Activated CD8-positive, alpha-beta memory T cell treated with anti-CD3 and anti-CD28 coated beads, Interleukin-2, amount 10 ng/mL, durations not matched to agents 7 days and 5 days (primary cell): ENCODE measurements at places on chromosomes 3 and 15. TPM values are rescaled to one million over a fixed set of nuclear protein-coding genes. Genes with fewer than 3 reads are reported as not detected.

- DNase-seq = no peak
- no peaks in the 10 kb centered on the region for H3K36me3 ChIP-seq
- no peak overlapping the region for H3K27ac ChIP-seq
- H3K4me1 ChIP-seq = no peaks in the 10 kb centered on the region
Measured at GRCh38 chr15:54045397-54045796, 67.2 kb downstream of the UNC13C start.

GRCh38 chr3:113758389-113759024 is 11.7 kb downstream of the ATP6V1A start:
- no peak overlapping the region for H3K27ac ChIP-seq
- DNase-seq = no peak
- no peaks in the 10 kb centered on the region for H3K27me3 ChIP-seq
- no peak overlapping the region for H3K4me3 ChIP-seq
- H3K4me1 ChIP-seq = peaks cover 2% of the 10 kb centered on the region

DNA sequence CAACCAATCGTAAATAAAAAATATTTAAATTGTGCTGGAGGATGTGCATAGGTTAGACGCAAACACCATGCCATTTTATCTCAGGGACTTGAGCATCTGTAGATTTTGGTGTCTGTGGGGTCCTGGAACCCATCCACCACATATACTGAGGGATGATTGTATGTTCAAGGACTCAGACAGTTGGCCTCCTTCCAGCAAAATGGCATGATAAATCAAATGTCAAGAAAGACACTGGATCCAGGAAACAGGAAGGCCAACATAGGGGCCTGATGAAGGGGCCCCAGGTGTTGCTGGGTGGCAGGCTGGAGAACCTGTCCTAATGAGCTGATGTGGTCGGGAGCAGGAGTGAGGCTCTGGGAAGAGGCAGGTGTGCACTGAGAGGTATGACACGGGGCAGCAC is 289.5 kb downstream of the GABRG3 start:
- H3K4me1 ChIP-seq = no peaks in the 10 kb centered on the region
- no peak overlapping the region for H3K27ac ChIP-seq
- DNase-seq = no peak
- no peaks in the 10 kb centered on the region for H3K36me3 ChIP-seq
- no peak overlapping the region for H3K4me3 ChIP-seq

- no peak overlapping the region for H3K27ac ChIP-seq
- DNase-seq = no peak
- no peaks in the 10 kb centered on the region for H3K36me3 ChIP-seq
- no peak overlapping the region for H3K4me3 ChIP-seq
- H3K4me1 ChIP-seq = no peaks in the 10 kb centered on the region
Measured at GRCh38 chr3:193761969-193762368, 169.0 kb downstream of the OPA1 start.

The GMNC gene
- total RNA-seq = not detected

The KBTBD12 gene
- total RNA-seq = not detected

The TERC gene
- 17.4 TPM for total RNA-seq

DNA sequence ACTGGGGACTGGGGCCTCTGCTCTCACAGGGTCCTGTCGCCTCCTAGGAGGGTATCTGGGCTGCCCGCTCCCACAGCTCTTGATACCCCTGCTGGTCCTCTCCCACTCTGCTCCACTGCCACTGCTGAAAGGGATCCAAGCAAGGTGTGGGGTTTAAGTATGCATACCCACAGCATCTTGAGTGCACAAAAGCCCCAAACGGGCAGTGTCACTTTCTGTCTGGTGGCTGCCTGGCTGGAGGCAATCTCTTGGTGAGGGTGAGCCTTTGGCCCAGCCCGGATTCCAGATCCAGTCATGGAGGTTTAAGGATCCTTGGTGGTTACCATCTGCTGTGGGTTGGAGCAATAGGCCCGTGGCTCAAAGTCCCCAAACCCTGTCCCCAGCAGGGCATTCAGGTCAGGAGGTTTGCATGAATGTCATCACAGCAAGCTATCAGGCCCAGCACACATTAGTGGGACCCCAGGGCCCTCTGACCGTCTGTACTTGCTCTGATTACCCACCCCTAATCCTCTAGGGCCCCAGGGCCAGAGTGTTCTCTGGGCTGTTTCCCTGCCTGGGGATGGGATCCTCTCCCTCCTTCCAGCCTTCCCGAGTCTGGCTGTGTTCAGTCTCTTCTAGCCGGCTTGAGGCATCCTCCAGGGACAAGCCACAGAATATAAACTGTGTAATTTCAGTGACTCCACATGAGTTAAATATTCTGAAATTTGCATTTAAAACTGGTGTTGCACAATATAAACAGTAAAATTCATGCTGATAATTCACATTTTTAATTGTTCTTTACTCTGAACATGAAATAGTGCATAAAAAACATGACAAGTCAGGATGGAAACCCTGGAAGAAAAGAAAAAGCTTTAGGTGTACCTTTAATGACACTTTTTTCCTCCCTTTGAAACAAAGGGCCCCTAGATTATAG is 4.9 kb upstream of the TJP1 start:
- peaks cover 9% of the 10 kb centered on the region for H3K36me3 ChIP-seq
- DNase-seq = no peak
- H3K4me3 ChIP-seq = no peak overlapping the region
- peaks cover 65% of the 10 kb centered on the region for H3K27me3 ChIP-seq

- H3K36me3 ChIP-seq = no peaks in the 10 kb centered on the region
- peaks cover 14% of the 10 kb centered on the region for H3K27me3 ChIP-seq
- peaks cover 33% of the 10 kb centered on the region for H3K4me1 ChIP-seq
- no peak for DNase-seq
- no peak overlapping the region for H3K27ac ChIP-seq
Measured at GRCh38 chr15:81163961-81164800, 30.1 kb downstream of the CFAP161 start.

- no peak for DNase-seq
- no peak overlapping the region for H3K4me3 ChIP-seq
- H3K4me1 ChIP-seq = peaks cover 12% of the 10 kb centered on the region
- H3K27ac ChIP-seq = no peak overlapping the region
- peaks cover 7% of the 10 kb centered on the region for H3K27me3 ChIP-seq
- peaks cover 1% of the 10 kb centered on the region for H3K36me3 ChIP-seq
Measured at GRCh38 chr15:91516866-91517265, 336.6 kb upstream of the SLCO3A1 start.

- DNase-seq = no peak
- no peak overlapping the region for H3K27ac ChIP-seq
- H3K4me3 ChIP-seq = no peak overlapping the region
- H3K36me3 ChIP-seq = no peaks in the 10 kb centered on the region
Measured at GRCh38 chr3:33355611-33356010, 78.4 kb downstream of the FBXL2 start.

- no peaks in the 10 kb centered on the region for H3K36me3 ChIP-seq
- H3K4me1 ChIP-seq = peaks cover 37% of the 10 kb centered on the region
- peak; percentile 52 for DNase-seq
- H3K27ac ChIP-seq = peak overlapping the region; percentile 27
- peaks cover 14% of the 10 kb centered on the region for H3K27me3 ChIP-seq
- peak overlapping the region; percentile 5 for H3K4me3 ChIP-seq
Measured at GRCh38 chr3:168088106-168088720, 7.5 kb downstream of the GOLIM4 start.

- no peaks in the 10 kb centered on the region for H3K27me3 ChIP-seq
- no peaks in the 10 kb centered on the region for H3K36me3 ChIP-seq
- H3K27ac ChIP-seq = no peak overlapping the region
- H3K4me1 ChIP-seq = no peaks in the 10 kb centered on the region
- DNase-seq = peak; percentile 63
Measured at GRCh38 chr15:86743283-86743903, 663.7 kb downstream of the AGBL1 start.
